ENCODE measurements at places on chromosomes 2 and 18. TPM values are rescaled to one million over a fixed set of nuclear protein-coding genes. Genes with fewer than 3 reads are reported as not detected.

DNA sequence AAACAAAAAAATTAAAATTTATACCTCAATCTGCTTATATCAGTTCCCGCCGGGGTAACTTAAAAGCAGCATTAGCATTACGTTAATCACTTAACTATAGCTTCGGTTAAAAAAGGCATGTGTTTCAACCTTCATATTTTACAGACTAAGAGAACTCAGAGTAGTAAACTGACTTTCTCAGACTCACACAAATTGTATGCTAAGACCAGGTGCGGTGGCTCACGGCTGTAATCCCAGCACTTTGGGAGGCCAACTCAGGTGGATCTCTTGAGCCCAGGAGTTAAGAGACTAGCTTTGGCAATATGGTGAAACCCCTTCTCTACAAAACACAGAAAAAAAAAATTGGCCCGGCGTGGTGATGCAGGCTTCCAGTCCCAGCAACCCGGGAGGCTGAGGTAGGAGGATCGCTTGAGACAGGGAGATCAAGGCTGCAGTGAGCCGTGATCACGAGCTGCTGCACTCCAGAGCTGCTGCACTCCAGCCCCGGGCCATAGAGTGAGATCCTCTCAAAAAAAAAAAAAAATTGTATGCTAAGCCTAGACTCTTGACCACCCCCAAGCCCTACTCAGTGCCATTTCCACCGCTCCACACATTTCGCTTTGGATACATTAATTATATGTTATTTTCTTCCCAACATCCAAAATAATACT lies 2.4 kb downstream of the HNRNPLL start:
- H3K27me3 ChIP-seq, result no peaks in the 10 kb centered on the region
- H3K4me3 ChIP-seq, result peak overlapping the region; percentile 72
- peak overlapping the region; percentile 95 for H3K27ac ChIP-seq
- H3K36me3 ChIP-seq, result no peaks in the 10 kb centered on the region

- H3K27me3 ChIP-seq, result no peaks in the 10 kb centered on the region
- no peaks in the 10 kb centered on the region for H3K36me3 ChIP-seq
- H3K4me3 ChIP-seq, result no peak overlapping the region
- no peaks in the 10 kb centered on the region for H3K4me1 ChIP-seq
Measured at GRCh38 chr2:172072303-172072702, 13.0 kb upstream of the DLX1 start.

MYO3B gene
- polyA plus RNA-seq, result 0.06 TPM

DNA sequence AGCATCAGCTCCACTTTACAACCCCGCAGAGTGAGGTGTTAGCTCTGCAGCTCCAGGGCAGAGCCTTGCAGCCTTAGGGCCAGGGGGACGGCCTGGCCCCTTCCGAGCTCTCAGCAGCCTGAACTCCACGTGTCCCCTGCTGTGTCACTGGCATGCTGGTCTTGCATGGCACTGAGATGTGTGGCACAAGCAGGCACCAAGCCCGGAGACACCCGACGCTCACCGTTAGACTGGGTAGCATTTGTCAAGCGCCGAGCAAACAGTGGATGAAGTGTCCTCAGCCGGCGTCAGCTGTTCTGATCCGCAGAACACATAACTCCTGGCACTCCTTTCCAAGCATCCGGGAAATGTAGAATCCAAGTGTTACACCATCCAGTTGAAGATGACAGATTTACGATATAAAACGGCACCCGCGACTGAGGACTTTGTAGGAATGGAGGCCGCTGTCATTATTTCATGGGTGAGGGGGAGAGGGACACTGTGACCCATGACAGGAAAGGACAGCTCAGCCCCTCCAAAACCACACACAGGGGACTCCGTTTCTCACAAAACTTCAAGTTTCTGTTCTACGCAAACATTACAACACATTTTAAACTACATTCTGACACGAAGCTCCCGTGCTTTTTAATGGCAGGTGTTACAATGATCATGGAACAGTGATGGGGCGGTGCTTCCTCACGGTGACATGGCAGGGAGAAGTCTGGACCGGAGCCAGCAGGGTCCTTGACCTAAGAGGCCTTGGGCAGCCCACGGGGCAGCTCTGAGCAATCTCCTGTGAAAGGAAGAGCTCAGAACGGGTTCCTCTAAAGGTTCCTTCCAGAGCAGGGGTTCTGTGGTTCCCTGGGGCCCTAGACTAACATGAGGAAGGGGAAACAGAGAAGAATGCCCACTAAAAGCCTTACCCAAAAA lies 89.4 kb downstream of the HDAC4 start:
- no peaks in the 10 kb centered on the region for H3K36me3 ChIP-seq
- peak overlapping the region; percentile 7 for H3K27ac ChIP-seq
- H3K27me3 ChIP-seq, result no peaks in the 10 kb centered on the region
- peaks cover 18% of the 10 kb centered on the region for H3K4me1 ChIP-seq
- no peak overlapping the region for H3K4me3 ChIP-seq
- peak; percentile 55 for DNase-seq

DNA sequence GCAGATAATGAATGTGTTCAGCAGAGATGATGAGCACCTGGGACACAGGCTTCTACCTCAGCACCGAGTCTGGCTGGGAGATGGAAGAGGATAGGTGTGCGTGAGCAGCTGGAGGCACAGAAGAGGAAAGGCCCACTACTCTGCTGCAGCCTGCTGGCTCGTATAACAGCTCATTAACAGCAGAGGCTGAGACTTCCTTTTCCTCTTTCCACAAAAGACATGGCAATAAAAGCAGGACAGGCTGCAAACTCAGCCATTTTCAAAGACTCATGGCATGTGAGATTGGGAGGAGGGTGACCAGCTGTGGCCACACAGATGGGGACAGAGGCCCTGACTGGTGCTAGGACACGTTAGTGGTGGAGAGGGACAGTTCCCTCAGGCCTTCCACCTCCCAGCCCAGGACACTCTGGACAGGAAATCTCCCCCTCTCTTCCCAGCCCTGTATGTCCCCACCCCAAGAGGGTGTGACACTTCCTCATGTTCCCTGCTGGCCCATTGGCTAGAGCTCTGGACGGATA lies 60.3 kb downstream of the CACNB4 start:
- no peak for DNase-seq
- peaks cover 2% of the 10 kb centered on the region for H3K27me3 ChIP-seq
- no peak overlapping the region for H3K27ac ChIP-seq
- no peak overlapping the region for H3K4me3 ChIP-seq

DOK6 gene
- 7.8 TPM for polyA plus RNA-seq

- H3K27ac ChIP-seq, result peak overlapping the region; percentile 83
- H3K27me3 ChIP-seq, result no peaks in the 10 kb centered on the region
- H3K36me3 ChIP-seq, result no peaks in the 10 kb centered on the region
- DNase-seq, result peak; percentile 44
Measured at GRCh38 chr18:9475643-9476591, 604 bp downstream of the RALBP1 start.

GRCh38 chr18:8763611-8764010 lies 58.3 kb downstream of the MTCL1 start:
- H3K36me3 ChIP-seq, result peaks cover 7% of the 10 kb centered on the region
- no peaks in the 10 kb centered on the region for H3K27me3 ChIP-seq
- H3K4me3 ChIP-seq, result no peak overlapping the region
- DNase-seq, result no peak

COL4A4 gene
- 0.76 TPM for polyA plus RNA-seq

GRCh38 chr2:112454586-112454985 lies 21.1 kb upstream of the RGPD8 start:
- H3K27me3 ChIP-seq, result peaks cover 9% of the 10 kb centered on the region
- H3K4me1 ChIP-seq, result no peaks in the 10 kb centered on the region
- H3K4me3 ChIP-seq, result no peak overlapping the region

DNA sequence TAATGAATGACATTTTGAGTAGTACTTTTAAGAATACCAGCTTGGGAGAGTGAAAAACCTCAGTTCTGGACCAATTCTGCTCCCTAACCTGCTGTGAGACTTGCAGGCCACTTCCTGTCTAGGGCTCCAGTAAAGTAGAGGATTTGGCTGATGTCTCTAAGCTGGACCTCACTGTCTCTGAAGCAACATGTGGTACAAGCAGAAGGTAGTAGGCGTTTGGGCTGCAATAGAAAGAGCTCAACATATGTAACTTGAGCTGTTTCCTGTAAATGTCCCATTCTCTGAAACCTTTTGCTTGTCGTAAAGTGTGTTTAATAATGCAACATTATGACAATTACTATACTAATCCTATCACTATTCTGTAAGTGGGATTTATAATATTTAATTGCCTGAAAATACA lies 213.1 kb downstream of the MYO3B start:
- H3K4me3 ChIP-seq, result no peak overlapping the region
- no peaks in the 10 kb centered on the region for H3K27me3 ChIP-seq
- H3K27ac ChIP-seq, result no peak overlapping the region

DNA sequence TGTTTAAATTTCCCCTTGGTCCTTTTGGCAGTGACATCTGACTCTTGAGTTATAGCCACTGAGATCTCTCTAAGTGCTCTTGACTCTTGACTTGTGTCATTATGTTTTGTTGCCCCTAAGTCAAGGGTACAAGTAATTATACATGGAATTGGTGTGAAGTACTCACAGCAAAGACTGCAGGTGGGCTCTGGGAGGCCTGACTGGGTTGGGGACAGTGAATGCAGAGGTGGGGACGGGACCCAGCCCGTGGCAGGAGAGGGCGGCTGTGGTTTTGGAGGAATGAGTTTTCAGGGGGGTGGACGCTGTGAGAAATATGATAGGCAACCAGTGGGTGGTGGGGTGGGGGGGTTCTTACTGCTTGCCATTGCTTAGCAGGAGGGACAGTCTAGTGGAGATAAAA lies 97.8 kb downstream of the NCK2 start:
- H3K27ac ChIP-seq, result no peak overlapping the region
- no peaks in the 10 kb centered on the region for H3K27me3 ChIP-seq
- H3K4me1 ChIP-seq, result no peaks in the 10 kb centered on the region
- DNase-seq, result no peak

DNA sequence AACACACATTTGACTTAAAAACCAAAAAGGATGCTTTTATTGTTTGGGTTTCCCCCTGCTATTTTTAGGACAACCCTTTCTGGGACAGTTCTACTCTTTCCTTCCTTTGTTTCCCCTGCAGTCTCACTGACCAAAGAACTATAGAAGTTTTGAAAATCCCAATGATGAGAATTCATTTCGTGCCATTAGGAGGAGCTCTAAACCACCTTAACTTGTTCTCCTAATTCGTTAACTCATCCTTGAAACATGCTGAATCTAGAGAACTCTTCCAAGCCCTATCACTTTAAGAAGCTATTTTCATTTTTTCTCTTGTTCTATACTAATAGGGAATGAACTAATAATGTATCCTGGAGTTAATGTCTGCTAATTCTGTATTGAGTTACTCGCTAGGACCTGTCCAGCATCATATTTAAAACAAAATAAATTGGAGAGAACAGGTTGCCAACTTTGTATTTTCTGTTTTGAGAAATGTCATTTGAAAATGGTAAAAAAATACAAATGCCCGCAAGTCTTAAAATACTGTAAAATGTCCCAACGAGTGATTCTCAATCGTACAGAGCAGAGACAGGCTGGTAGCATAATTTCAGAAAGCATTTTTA lies 62.9 kb downstream of the AFTPH start:
- peak; percentile 54 for DNase-seq
- H3K27ac ChIP-seq, result no peak overlapping the region
- H3K4me1 ChIP-seq, result no peaks in the 10 kb centered on the region
- H3K36me3 ChIP-seq, result no peaks in the 10 kb centered on the region
- H3K4me3 ChIP-seq, result no peak overlapping the region
- no peaks in the 10 kb centered on the region for H3K27me3 ChIP-seq

GRCh38 chr2:210233487-210233886 lies 8.2 kb upstream of the ACADL start:
- H3K27ac ChIP-seq, result no peak overlapping the region
- H3K4me3 ChIP-seq, result no peak overlapping the region
- no peaks in the 10 kb centered on the region for H3K4me1 ChIP-seq
- no peaks in the 10 kb centered on the region for H3K27me3 ChIP-seq
- no peaks in the 10 kb centered on the region for H3K36me3 ChIP-seq
- no peak for DNase-seq

SAG gene
- not detected for polyA plus RNA-seq

DNA sequence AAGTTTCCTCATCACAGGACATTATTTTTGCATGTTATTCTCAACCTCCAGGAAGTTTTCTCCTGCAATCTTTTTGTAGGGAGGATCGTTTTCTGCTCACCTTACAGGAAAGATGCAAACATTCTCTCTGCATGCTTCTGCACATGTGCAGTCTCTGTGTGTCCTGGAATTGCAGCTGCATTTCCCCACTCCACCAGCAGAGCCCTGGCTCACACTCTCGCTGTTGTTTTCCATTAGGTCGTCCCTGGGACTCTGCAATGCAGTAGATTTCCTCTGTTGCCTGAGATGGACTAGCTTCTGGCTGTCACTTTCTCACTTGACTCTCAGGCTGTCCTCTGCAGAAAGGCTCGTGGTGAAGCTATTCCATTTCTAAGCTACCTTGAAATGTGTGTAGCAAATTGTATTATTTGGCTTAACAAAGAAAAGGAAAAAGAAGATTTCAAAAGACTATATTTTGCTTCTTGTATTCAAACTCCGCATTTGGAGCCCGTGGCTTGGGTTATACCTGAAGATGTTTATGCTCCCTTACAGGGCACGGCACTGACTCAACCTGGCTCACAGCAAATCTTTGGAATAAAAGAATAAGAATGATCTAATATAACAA lies 346.7 kb downstream of the RAD51AP2 start:
- no peaks in the 10 kb centered on the region for H3K4me1 ChIP-seq
- no peak overlapping the region for H3K4me3 ChIP-seq
- no peak overlapping the region for H3K27ac ChIP-seq
- H3K27me3 ChIP-seq, result no peaks in the 10 kb centered on the region

DNA sequence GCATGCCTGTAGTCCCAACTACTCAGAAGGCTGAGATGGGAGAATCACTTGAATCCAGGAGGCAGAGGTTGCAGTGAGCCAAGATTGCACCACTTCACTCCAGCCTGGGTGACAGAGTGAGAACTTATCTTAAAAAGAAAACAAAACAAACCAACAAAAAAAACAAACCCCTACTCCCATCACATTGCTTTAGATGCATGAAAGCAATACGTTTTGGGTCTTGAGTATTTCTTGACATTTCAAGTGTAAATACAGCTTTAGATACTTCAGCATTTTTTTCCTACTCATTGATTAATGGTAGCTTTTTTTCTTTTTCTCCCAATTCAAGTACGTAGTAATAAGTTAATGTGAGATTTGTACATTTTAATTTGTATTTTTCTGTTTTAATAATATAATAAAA lies 20.3 kb downstream of the RASGRP3 start:
- H3K4me3 ChIP-seq, result no peak overlapping the region
- H3K36me3 ChIP-seq, result no peaks in the 10 kb centered on the region
- H3K27me3 ChIP-seq, result no peaks in the 10 kb centered on the region

CFLAR gene
- 24.9 TPM for polyA plus RNA-seq

- H3K27ac ChIP-seq, result no peak overlapping the region
- no peaks in the 10 kb centered on the region for H3K36me3 ChIP-seq
- H3K4me3 ChIP-seq, result no peak overlapping the region
- DNase-seq, result no peak
- H3K27me3 ChIP-seq, result no peaks in the 10 kb centered on the region
Measured at GRCh38 chr2:195392446-195393336, 264.3 kb upstream of the SLC39A10 start.

CYP1B1 gene
- 43.2 TPM for polyA plus RNA-seq

SLC23A3 gene
- 0.52 TPM for polyA plus RNA-seq

DNA sequence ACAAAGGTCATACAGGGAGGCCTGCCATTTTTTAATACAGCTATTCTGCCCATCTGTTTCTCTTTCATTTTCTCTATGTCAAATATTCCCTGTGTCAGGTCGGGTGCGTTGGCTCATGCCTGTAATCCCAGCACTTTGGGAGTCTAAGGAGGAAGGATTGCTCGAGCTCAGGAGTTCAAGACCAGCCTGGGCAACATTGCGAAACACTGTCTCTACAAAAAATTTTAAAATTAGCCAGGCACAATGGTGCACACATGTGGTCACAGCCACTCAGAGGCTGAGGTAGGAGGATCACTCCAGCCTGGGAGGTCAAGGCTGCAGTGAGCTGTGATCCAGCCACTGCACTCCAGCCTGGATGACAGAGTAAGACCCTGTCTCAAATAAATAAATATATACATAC lies 34.7 kb downstream of the TMEM37 start:
- no peak overlapping the region for H3K27ac ChIP-seq
- no peaks in the 10 kb centered on the region for H3K36me3 ChIP-seq
- DNase-seq, result no peak
- no peak overlapping the region for H3K4me3 ChIP-seq

Measured in fibroblast of lung (primary cell).